ENCODE measurements at places on chromosomes 2 and 18. TPM values are rescaled to one million over a fixed set of nuclear protein-coding genes. Genes with fewer than 3 reads are reported as not detected.

Gene IL18RAP
- 14.2 TPM for polyA plus RNA-seq

GRCh38 chr2:45774688-45775244 lies 123.3 kb downstream of the PRKCE start:
- DNase-seq: no peak

DNA sequence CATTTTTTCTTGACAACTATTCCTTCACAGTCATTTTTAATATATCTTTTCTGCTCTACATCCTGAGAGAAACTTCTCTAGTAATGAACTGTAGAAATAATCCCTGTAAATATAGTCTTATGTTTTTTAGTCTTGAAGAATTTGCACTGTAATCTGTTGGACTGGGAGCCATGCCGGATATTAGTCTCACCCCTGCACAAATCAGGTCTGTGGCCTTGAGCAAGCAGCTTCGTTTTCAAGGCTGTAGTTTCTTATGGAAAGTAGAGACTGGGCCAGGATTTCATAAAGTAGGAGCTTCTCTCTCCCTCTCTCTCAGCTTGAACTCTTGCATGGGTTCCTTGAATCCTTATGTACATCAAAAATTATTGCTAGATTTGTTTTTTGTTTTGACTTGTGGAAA lies 8.7 kb downstream of the FARP2 start:
- DNase-seq: no peak

DNA sequence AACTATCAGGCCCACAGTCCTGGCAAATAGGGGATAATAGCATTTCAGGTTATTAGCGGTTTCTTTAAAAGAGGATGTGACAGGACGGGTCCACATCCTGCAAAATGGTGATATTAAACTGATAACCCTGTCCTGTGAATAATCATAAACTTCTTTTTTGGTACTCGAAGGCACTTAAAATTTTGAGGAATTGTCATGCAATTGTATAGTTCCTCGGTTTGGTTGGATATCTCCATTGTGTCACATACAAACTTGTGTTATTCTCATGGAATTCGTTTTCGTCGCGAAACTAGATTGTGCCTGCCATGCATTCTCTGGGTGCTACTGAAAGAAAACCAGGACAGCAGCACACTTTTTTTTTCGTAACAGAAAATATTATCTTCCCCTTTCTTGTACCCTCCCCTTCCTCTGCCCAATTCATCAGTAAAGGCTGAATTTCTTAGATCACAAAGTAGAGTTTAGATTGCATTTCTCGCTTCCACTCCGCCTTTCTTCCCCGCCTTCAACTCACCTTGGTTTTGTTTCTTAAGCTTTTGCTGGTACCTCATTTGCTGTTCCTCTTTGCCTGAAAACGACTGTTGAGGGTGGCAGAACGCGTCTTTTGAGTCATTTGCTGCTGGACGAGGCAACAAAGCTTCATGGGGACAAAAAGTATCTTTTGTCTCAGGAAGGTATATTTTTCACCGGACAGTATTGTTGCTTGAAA lies 1.3 kb downstream of the CERS6 start:
- DNase-seq: no peak

Gene IL1F10
- not detected for polyA plus RNA-seq

DNA sequence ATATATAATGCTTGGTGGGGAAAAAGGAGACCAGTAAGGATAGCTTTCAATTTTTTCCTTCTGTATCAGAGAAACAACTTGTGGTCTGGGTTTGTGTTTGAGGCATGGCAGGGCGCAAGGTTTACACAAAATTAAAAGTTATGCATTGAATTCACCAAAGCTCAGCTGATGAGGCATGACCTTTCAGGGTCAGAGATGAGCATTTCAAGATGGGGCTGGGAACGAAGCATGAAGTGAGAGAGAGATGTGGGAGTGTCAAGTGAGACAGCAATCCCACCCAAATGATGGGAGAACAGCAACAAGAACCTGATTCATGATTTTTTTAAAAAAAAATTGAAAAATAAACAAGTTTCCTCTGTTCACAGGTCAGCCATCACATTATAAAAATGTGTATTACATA lies 4.9 kb downstream of the GPR55 start:
- DNase-seq: no peak

Gene NEU2
- not detected for polyA plus RNA-seq

- DNase-seq: no peak
Observed at GRCh38 chr2:206915121-206915520, 24.2 kb upstream of the CPO start.

- DNase-seq: no peak
Observed at GRCh38 chr2:166167449-166167848, 39.6 kb upstream of the SCN1A start.

GRCh38 chr2:197869041-197869440 lies 64.6 kb downstream of the PLCL1 start:
- DNase-seq: no peak

DNA sequence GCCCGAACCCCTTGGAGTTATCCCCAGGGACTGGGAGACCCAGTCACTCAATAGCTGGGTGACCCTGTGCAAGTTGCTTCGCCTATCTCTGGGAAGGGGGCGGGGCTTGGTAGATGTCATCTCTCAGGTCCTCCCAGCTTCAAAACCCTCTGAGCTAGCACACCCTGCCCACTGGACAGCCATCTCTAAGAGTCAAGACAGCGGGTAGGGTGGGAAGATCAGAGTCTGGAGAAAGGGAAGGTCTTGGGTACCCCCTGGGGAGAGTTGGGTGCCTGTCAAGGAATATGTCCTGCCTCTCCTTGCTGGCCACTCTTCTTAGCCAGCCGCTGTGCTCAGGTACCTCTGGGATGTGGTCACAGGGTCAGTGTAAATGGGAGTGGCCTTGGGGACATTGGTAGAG lies 8.0 kb downstream of the GLI2 start:
- no peak for DNase-seq

GRCh38 chr18:44880170-44880569 lies 199.5 kb downstream of the SETBP1 start:
- DNase-seq: no peak

DNA sequence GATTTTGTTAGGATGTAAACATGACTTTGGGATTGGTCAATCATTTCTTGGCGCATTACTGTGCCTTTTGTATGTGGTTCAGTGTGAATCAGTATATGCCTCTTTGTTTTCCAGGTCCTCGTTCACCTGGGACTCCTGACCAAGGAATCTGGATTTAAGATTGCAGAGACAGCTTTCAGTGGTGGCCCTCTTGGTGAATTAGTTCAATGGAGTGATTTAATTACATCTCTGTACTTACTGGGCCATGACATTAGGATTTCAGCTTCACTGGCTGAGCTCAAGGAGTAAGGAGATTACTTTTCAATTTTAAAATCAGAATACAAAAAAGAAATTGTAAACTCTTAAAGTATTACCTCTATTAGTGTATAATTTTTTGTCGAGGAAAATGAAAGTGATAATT lies 87.6 kb downstream of the MGAT5 start:
- no peak for DNase-seq

Gene THSD7B
- not detected for polyA plus RNA-seq

Gene LOXHD1
- not detected for polyA plus RNA-seq

- DNase-seq: no peak
Observed at GRCh38 chr18:14944838-14945237, 196.9 kb downstream of the ANKRD30B start.

Gene ZNF516
- polyA plus RNA-seq: 1.9 TPM

DNA sequence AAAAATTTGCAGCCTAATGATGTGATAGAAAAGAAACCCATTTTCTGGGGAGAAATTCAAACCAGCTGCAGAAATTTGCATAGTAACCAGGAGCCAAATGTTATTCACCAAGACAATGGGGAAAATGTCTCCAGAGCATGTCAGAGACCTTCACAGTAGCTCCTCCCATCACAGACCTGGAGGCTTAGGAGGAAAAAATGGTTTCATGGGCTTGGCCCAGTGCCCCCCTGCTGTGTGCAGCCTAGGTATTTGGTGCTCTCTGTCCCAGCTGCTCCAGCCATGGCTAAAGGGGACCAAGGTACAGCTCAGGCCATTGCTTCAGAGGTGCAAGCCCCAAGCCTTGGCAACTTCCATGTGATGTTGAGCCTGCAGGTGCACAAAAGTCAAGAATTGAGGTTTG lies 352.9 kb downstream of the PLCL1 start:
- DNase-seq: no peak

Gene PHLPP1
- polyA plus RNA-seq: 0.93 TPM

- no peak for DNase-seq
Observed at GRCh38 chr2:185433824-185434223, 304.8 kb upstream of the FSIP2 start.

Gene TEX44
- not detected for polyA plus RNA-seq

GRCh38 chr2:176126929-176127773 lies 2.4 kb upstream of the HOXD8 start:
- DNase-seq: peak; percentile 62

- no peak for DNase-seq
Observed at GRCh38 chr2:167924556-167924955, 322.8 kb downstream of the STK39 start.

Gene PLEKHH2
- polyA plus RNA-seq: not detected

GRCh38 chr2:176409671-176410070 lies 140.4 kb downstream of the MTX2 start:
- DNase-seq: no peak

Gene RBM45
- polyA plus RNA-seq: 7.9 TPM

- DNase-seq: no peak
Observed at GRCh38 chr2:9738535-9739496, 104.5 kb upstream of the TAF1B start.

All from CD8-positive, alpha-beta memory T cell (primary cell).